ENCODE measurements at places on chromosomes 13 and 19.

GRCh38 chr19:16529466-16530144 is 12.6 kb downstream of the CHERP start:
- no peak for DNase-seq

DNA sequence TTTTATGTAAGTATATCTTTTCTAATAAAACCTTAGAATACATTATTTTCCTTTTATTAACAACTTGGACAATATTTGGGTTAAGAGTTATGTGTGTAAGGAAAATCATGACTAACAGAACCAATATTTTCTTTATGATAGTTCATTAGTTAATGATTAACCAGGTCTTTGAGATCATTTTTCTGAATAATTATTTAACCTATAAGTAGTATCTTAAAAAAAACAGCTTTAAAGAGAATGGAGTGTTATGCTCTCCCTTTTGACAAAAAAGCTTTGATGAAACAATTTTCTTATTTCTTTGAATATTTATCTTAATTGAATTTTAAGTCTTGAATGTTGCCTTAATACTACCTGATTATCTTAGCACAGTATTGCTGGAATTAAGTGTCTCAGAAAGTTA is 3.8 kb downstream of the SLAIN1 start:
- no peak for DNase-seq

DNA sequence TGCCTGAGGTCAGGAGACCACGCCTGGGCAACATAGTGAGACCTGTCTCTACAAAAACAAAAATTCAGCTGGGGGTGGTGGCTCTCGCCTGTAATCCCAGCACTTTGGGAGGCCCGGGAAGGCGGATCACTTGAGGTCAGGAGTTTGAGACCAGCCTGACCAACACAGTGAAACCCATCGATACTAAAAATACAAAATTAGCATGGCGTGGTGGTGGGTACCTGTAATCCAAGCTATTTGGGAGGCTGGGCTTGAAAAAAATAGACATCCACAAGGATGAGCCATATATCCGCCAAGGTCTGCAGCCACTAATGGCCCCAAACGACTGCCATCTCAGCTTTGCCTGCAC is 3.1 kb downstream of the RPS16 start:
- no peak for DNase-seq

DNA sequence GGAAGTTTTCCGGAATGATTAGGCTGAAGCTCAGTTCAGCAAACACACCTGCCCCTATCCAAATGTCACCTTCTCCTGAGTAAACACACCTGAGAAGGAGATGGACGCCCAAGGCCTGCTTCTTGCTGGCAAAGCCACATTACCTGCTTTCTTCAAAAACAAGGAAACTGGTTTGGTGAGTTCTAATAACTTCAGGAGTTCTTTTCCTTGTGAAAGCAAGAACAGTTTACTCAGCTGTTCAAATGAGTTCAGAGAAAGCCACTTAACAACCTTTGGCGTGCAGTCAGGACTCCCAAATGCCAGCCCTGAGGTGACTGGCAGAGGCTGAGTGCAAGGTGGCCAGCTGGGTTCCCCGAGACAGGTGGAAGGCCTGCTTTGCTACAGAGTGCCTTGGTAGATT is 160.5 kb downstream of the STK24 start:
- no peak for DNase-seq

DNA sequence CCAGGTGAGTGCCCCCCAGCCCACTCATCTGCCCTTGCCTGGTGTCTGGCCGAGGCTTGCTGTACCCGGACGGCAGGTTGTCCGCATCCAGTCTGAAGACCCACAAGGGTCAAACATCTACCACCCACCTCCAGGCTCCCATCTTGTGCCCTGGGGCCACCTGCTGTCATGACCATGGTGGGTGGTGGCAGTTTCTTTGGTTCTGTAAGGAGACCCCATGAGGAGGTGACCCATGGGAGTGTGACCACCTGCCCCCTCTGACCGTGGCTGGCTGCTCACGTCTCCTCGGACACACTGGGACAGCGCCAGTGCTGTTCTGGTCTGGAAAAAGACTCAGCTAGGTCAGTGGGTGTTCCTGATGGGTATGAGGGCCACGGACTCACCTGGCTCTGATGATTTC is 93.9 kb downstream of the TEX29 start:
- DNase-seq = no peak

DNA sequence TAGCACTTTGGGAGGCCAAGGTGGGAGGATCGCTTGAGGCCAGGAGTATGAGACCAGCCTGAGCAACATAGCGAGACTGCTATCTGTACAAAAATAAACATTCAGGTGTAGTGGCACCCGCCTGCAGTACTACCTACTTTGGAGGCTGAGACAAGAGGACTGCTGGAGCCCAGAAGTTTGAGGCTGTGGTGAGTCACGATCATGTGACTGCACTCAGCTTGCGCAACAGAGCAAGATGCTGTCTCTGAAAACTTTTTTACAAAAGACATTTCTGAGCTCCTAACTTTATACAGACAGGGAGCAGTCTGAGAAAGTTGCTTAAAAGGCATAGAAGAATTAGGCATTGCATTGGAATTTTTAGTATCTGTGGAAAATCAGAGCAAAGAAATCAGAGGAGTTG is 10.4 kb upstream of the TBC1D4 start:
- DNase-seq = no peak

GRCh38 chr13:24267801-24268200 is 41.6 kb upstream of the C1QTNF9 start:
- DNase-seq = no peak

- DNase-seq = no peak
Observed at GRCh38 chr19:17322854-17323253, 11.8 kb downstream of the ANO8 start.

- no peak for DNase-seq
Observed at GRCh38 chr19:45505151-45505995, 1.9 kb upstream of the VASP start.

DNA sequence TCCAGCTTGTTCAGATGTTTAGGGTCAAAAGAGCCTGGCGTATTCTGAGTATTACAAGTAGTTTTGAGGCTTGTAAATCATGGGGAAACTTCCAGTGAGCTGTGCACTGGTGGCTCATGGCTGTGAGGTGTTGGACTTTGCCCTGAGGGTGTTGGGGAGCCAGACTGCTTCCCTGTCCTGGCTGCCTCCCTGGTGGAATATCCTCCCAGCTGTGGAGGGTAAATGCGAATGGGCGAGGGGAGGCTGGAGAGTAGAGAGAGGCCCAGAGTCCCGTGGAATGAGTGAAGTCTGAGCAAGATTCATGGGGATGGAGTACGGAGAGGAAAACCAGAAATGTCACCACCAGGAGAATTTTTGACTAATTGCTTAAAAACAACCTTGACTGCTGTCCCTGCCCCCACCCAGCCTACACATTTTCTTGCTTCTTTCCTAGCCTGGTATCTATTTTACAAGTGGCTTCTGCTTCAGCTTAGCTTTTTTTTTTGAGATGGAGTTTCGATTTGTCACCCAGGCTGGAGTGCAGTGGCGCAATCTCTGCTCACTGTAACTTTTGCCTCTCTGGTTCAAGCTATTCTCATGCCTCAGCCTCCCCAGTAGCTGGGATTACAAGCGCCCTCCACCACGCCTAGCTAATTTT is 3.7 kb downstream of the SNRPA start:
- DNase-seq = no peak

DNA sequence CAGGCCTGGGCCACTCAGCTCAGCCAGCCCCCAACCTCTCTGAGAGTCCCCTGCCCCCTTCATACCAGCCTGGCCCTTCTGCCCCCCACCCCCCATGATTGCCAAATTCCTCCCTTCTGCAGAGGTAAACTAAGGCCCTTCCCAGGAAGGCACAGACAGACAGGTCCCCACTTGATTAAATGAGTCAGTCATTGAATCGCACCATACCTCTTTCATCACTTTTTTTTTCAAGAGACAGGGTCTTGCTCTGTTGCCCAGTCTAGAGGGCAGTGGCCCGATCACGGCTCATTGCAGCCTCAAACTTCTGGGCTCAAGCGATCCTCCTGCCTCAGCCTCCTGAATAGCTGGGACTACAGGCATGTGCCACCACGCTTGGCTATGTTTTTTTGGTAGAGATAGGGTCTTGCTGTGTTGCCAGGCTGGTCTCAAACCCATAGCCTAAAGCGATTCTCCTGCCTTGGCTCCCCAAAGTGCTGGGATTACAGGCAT is 6.0 kb downstream of the PODNL1 start:
- DNase-seq = no peak

- DNase-seq = no peak
Observed at GRCh38 chr19:18128044-18128443, 24.9 kb upstream of the PIK3R2 start.

DNA sequence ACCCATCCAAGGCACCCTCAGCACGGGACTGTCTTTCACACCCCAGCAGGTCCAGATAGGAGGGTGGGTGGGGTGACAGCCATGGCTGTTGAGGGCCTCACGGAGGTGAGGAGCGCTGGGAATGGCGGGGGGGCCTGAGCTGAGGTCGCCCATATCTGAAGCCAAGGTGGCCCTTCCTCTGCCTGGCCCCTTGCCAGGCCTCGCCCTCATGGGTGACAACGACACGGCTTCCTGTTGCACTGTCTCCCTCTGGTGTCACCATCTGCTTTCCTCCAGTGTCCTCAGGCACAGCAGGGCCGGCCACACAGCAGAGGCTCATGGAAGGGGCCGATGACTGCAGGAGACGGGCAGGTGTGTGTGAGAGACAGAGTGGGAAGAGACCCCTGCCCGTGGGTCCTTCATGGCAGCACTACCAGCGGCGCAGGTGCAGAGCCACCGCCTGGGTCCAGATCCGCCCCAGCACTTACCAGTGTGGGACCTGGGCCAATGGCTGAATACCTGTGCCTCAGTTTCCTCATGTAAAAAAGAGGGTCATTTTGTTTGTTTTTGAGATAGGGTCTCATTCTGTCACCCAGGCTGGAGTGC is 8.1 kb upstream of the NKPD1 start:
- DNase-seq = no peak
